ENCODE measurements at places on chromosomes 1 and 21.

DNA sequence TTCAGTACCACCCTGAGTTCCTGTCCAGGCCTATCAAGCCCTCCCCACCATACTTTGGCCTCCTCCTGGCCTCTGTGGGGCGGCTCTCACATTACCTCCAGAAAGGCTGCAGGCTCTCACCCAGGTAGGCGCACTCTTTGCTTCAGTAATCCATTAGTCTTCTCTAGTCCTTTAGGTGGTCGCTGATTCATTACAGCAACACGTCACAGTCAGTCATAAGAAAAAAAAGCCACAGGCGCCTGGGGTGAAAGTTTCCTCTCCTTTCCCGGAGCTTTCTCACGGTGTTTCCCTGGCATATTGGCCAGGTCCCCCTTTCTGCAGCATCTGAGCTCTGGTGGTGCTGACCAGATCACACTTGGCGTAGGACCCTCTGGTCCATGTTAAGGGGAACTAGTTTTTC is 12.1 kb downstream of the SLFNL1 start:
- DNase-seq: no peak

DNA sequence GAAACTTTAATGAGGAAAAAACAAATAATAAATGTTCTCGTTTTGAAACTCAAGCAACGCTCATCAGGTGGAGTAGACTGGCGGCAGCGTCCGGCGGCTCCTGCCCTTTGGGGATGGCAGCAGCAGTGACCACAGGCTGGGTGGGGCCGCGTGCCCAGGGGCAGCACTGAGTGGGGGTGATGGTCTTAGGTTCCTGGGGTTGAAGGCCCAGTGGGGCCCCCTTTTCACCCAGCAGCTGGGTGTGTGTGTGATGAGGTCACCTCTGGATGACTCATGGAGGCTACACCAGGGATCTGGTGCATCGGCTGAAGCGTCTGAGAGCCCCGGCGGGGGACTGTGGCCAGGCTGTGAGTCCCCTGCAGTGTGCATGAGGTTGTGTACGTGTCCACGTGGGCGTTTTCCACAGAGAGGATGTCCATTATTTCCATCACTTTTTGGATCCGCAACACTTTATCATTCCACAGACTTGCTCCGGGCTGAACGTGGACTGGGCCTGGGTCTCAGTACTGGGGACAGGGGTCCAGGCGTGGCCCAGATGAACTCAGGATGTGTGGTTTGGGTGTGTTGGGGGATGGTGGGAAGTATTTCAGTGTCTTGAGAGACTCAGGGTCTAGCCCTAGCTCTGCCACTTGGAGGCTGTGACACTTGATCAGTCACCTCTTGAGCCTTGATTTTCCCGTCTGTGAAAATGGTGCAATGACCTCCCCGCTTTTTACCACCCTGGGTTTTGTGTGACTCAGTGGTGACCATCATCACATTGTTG is 25.6 kb downstream of the LDLRAP1 start:
- DNase-seq: no peak

DNA sequence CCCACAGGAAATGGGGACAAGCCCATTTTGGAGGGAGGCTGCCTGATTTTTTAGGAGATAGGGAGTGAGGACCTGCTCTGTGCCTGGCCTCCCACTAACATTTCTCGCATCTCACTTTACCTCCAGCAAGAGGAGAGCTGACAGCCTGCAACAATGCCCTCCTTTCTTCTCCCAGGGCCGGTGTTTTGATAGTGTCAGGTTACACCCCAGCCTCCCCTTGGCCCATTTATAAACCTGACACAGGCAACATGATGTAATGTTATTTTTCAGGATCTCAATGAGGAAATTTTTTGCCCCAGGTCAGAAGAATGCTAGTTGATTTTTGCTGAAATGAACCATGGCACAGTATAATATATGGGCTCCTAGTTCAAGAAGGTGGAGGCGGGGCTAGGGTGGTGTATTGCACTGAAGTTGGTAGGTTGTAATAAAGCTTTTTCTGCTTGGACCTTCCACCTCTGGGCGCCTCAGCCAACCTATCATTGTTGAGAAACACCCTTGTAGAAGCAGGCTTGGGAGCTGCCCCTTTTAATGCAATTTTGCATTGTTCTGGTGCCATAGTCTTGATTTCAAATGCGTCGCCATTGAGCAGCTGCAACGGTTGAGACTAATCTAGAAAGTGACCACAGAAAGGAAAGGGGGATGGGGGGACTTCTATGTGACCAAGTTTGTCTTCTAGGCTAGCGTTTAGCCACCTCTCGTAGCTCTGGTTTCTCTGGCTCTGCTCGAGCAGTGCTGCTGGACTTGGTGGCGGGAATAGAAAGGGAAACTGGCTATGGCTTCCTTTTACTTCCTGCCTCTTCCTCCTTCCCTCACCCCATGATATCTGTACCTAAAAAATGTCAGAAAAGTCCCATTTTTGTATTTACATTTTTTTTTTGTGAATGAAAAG is 53.0 kb downstream of the PBX1 start:
- peak; percentile 91 for DNase-seq

GRCh38 chr21:15688809-15689208 is 41.0 kb upstream of the USP25 start:
- no peak for DNase-seq

DNA sequence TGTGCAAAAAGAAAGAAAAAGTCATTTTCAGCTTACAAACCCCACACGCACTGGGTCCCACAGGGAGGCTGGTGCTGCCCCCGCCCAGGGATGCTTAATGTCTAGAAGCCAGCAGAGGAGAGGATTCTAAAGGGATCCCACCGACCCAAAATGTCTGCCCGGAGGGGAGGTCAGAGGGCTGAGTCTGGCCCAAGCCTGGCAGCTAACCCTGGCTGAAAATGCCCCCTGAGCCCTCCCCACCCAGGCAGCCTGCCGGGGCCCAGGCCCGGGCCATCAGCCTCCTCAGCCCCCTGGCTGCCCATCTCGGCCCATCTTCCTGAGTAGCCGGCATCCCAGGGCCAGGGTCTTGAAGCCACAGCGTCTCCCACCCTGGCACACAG is 33.5 kb downstream of the ACOT7 start:
- DNase-seq: no peak

DNA sequence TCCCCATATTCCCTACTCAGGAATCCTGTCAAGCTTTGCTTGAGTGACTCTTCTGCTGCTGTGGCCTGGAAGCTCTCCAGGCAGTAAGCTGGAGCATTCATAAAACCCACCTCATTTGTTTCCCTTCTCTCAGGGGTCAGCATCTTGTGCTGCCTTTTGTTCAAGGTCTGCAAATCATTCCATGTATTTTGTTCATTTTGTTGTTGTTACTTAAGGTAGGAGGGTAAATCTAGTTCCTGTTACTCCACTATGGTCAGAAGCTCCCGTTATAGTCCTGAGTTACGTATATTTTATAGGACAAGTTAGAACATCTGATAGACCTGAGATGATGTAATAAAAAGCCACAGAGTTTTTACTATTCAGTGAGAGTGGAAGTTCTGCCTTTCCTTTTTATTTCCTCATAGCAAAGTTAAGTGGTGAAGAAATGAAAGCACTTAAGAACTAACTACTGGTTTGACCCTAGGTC is 9.9 kb downstream of the SYNJ1 start:
- no peak for DNase-seq

DNA sequence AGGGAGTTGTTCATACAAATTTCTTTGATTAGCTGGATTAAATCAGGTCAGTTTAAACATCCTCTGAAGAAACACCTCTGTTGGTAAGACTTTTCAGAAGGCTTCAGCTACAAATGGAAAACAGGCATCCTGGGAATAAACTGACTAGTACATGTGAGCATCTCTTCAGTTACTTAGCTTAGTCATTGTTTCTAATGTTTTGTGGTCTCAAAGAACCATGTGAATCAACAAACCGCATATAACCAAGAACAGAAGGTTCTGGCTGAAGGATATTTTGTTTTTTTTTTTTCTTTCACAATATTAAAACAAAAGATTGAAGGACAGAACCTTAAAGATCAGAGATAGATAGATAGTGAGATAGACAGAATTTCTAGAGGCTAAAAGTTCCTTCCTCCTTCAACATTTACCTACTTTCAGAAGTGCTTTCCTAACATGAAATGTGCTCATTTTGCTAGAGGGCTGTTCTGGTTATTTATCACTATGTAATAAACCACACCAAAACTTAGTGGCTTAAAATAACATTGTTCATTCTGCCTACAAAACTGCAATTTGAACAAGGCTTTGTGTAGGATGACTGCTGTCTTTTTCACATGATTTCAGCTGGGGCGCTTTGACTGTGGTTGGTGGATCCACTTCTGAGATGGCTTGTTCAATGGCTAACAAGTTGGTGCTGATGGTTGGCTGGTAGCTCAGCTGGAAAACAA is 119.8 kb upstream of the PTGFR start:
- DNase-seq: no peak

DNA sequence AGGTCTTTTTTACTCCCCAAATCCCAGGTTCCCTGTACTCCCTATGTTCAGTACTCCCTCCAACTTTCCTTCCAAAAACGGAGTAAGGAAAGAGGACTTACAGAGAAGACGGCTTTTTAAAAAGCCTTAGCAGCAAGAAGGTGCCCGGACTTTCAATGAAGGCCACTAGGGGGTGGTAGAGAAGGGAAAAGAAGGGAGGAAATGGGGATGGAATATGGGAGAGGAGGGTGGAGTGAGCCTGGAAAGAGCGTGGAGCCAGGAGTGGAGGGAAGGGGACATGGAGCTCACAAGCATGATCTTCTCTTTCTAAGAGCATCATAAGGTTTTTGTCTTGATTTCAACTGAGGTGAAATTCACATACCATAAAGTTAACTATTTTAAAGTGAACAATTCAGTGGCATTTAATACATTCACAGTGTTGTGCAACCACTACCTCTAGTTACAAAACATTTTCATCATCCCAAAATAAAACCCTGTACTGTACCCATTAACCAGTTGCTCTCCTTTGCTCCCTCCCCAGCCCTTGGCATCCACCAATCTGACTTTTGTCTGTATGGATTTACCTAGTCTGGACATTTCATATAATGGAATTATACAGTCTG is 129.9 kb downstream of the ZNF281 start:
- DNase-seq: no peak

DNA sequence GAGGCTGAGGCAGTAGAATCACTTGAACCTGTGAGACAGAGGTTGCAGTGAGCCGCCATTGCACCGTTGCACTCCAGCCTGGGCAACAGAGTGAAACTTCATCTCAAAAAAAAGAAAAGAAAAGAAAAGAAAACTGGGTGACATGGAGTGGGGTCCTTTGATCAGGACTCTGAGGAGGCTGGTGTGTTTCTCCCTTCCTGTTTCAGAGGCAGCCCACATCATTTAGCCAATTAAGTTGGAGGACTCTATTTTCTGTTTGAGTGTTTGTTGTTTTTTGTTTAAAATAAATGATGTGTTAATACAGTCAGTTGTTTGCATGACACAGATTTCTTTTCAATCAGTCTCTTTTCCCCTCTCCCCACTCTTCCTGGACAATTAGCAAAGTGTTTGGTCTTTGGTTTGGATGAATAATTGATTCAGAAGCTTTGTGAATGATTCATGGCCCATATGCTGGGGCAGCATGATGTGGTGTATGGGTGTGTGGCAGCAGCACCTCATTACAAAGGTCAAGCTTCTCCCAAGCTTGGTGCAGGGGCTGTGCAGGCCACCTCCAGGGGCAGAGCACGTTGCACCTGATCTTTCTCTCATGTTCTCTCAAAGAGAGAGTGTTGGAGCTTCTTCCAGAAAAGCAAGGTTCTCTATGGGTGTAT is 48.8 kb downstream of the CACNA1E start:
- DNase-seq: no peak

DNA sequence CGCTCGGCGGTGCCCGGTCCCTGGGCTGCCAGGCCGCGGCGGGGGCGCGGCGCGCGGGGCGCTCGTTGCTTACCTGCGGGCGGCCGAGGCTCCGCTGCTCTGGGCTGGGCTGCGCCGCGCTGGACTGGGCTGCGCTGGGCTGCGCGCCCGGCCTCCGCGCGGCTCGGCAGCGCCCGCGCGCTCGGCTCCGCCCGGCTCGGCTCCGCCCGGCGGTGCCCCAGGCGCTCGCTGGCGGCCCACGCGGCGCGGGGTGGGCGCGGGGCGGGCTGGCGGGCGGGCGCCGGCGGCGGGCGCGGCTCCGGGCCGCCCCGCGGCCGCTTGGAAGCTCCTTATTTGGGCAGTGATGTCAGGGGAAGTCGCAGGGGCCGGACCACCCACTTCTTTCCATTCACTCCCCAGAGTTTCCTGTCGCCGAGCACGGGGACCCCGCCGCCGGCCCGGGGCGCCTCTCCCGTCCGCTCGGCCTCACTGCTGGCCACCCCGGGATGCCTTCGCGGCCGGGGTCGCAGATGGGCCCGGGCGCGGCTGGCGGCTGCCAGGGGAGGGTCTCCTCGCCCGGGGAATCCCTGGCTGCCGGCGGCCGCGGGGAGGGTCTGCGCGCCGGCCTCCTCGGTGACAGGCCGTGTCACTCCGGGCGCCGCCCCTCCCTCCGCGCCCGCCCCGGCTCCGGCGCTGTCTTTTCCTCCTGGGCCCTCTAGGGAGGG is 177.7 kb upstream of the EDN2 start:
- DNase-seq: peak; percentile 61

GRCh38 chr1:3543076-3544039 is 68.0 kb downstream of the MEGF6 start:
- DNase-seq: no peak

- DNase-seq: no peak
Measured at GRCh38 chr1:210293171-210293607, 35.5 kb upstream of the HHAT start.

DNA sequence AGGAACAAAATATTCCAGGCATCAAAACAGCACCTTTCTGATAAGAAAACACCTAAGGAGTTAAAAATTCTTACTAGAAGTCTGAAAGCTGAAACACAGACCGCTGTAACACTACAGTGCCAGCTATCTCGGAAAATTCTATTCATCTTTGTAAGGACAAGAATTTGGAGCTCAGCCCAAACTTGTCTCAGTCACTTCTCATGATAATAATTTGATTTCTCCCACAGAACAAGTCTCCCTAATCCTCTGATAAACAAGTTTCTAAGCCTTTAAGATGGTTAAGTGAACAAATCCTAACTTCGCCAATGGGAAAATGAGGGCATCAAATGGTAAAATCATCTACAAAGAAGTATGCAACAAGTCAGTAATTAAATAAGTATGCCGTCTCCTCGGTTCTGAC is 59.9 kb downstream of the SIPA1L2 start:
- no peak for DNase-seq

DNA sequence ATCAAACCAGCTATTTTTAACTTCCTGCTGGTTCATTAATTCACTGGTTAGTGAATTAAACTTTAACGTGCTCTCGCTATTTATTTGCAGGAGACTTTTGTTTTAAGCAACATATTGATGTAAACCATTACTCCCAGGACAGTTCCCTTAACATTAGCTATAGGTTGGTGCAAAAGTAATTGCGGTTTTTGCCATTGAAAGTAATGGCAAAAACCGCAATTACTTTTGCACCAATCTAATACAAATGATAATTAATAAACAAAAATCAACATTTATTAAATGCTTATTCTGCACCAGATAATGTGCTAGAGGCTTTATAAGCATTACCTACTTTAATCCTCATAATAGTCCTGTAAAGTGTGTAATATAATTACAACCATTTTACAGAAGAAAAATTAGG is 176.5 kb downstream of the NPHP4 start:
- no peak for DNase-seq

DNA sequence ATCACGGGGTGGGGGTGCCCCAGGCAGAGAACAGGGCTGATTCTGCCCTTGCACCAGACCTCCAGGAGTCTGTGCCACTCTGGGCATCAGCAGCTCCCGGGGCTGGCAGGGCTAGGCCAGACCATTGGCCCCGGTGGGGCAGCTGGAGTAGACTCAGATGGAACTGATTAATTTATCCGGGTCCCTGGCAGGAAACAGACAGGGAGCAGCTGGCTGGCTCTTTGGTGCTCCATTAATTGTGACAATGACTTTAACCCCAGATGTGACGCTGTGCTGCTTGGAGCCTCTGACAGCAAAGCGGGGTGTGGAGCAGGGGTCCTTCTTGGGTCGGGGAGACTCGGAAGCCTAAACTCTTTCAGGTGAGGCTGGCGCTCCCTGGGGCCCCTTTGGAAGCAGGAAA is 9.5 kb downstream of the EPHA8 start:
- DNase-seq: no peak

- DNase-seq: no peak
Measured at GRCh38 chr1:161335796-161336195, 21.6 kb downstream of the SDHC start.

Measured in NCI-H1417 (cell line).